ENCODE measurements at places on chromosomes 13 and 19.

GRCh38 chr19:398719-399118 lies 10.2 kb downstream of the C2CD4C start:
- no peak for DNase-seq

DNA sequence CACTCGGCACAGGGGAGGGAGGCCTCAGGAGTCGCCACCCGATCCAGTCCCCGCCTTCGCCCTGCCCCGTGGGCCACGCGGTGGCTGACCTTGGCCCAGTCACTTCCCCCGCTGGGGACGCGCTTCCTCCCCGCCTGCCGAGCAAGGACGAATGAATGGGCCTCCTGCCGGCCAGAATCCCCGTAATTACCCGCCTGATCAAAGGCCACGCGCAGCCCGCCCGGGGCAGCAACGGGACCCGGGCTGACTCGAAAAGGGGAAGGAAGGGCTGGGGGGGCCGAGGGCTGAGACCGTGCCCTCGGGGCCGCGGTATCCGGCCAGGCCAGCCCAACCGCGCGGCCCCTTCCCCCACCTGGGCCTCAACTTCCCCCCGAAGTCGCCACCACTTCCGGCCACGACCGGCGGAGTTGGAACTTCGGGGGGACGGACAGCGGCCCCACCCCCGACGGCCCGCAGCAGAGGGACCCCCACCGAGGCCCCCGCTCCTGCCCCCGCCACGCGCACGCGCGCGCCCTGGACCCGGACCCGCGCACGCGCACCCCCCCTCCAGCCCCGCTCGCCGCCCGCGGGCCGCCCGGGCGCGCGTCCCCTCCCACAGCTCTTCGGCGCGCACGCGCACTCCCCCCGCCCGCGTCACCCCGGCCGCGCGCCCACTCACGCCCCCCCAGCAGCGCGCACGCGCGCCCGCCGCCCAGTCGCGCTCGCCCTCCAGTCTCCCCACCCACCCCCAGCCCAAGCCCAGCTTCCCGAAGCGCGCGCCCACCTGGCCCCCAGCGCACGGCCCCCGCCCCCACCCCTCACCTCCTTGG lies 520 bp downstream of the ZNF787 start:
- peak; percentile 84 for DNase-seq

DNA sequence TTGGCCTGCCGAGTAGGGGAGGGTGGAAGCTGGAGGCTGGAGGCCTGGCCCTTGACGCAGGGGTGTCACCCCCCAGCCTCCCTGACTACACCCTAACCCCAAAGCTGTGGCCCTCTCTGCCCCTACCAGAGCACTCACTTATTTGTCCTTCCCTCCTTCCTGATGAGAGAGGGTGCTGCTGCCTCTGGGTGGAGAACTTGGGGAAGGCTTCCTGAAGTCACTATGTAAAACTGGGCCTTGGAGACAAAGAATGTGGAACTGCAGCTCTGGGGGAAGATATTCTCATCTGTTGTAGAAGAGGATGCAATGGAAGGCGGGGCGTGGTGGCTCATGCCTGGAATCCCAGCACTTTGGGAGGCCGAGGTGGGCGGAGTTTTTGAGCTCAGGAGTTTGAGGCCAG lies 485.2 kb downstream of the ZNF536 start:
- peak; percentile 57 for DNase-seq

DNA sequence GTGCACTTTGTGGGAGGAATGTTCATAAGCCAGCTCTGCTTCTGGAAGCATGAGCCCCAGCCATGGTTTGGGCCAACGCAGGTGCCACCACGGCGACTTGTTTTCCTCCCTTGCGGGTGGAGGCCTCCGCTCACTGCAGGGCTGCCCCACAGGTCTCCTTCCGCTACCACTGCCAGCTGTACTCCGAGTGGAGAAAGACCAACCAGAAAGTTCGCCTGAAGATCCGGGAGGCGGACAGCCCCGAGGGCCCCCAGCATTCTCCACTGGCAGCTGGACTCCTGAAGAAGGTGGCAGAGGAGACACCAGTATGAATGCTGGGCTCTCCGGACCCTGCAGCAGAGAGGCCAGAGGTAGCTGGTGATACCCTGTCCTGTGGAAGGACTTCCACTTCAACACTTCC lies 6.5 kb upstream of the HNRNPM start:
- no peak for DNase-seq

- no peak for DNase-seq
Observed at GRCh38 chr13:51999921-52000320, 11.3 kb downstream of the ATP7B start.

GRCh38 chr19:51548891-51549305 lies 17.4 kb upstream of the SIGLEC6 start:
- peak; percentile 16 for DNase-seq

- DNase-seq, result no peak
Observed at GRCh38 chr19:32104153-32104849, 241.1 kb upstream of the ZNF507 start.

GRCh38 chr19:42420055-42420544 lies 7.1 kb downstream of the LIPE start:
- no peak for DNase-seq

- DNase-seq, result no peak
Observed at GRCh38 chr13:61255040-61255796, 160.4 kb downstream of the PCDH20 start.

DNA sequence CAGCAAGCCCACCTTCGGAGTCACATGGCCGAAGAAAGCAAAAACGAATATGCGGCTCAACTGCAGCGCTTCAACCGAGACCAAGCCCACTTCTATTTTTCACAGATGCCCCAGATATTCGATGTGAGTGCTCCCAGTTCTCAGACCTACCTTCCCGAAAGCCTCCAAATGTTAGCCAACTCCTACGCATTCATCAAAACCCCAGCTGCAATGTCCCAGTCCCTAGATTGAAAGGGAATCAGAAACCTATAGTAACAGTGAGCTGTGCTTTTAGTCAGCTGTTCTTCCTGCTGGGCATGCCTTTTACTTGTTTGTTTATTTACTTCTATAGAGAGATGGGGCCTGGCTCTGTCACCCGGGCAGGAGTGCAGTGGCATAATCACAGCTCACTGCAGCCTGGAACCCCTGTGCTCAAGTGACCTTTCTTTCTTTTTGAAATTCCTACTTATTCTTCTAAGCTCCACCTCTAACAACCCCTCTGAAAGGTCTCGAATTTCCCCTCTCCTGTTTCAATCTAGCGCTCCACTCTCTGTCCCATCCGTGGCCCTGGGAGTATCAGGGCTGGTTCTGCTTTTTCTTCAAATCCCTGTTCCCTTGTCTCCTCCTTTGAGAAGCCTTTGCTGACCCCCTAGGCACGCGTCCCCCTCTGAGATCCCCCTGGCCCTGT lies 4.4 kb downstream of the TRIP10 start:
- DNase-seq, result no peak

DNA sequence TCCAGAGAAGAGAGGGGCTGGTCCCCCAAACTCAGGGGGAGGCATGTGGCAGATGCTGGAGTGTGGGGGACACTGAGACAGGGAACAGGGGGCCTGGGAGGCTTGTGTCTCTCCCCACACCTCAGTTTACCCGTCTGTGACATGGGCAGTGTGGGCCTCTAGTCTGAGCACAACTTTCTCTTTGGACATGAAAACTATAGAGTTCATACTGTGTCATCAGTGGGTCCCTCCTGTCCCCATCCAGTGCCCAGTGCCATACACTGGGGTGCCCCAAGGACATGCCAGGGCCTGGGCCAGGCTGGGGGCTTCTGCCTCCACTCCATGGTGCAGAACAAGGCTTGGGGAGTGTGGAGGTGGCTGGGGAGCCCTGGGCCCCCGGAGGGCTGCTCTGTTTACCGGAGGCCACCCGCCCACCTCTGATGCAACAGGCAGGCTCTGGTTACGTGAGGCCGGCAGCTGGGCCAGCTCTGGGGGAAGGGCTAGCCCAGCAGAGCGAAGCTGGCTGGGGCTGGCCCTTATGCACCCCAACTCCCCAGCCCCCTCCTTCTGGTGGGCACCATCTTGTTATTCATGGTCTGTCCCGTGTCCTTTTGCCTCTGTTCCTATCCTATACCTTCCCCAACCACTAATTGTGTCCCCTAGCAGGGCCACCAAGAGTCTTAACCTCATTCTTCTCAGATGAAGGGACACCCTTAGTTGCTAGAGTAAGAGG lies 1.9 kb upstream of the MEF2B start:
- no peak for DNase-seq
